ENCODE measurements at places on chromosomes 4 and X. TPM values are rescaled to one million over a fixed set of nuclear protein-coding genes. Genes with fewer than 3 reads are reported as not detected.
A peak's percentile ranks its signal among the peaks of the same experiment; 100 is the strongest.

GRCh38 chrX:132743086-132743485 is 215.3 kb downstream of the HS6ST2 start:
- no peaks in the 10 kb centered on the region for H3K27me3 ChIP-seq
- H3K27ac ChIP-seq: no peak overlapping the region
- H3K36me3 ChIP-seq: no peaks in the 10 kb centered on the region
- DNase-seq: peak; percentile 17
- H3K4me3 ChIP-seq: no peak overlapping the region
- no peaks in the 10 kb centered on the region for H3K4me1 ChIP-seq

SAGE1 gene
- not detected for total RNA-seq

DNA sequence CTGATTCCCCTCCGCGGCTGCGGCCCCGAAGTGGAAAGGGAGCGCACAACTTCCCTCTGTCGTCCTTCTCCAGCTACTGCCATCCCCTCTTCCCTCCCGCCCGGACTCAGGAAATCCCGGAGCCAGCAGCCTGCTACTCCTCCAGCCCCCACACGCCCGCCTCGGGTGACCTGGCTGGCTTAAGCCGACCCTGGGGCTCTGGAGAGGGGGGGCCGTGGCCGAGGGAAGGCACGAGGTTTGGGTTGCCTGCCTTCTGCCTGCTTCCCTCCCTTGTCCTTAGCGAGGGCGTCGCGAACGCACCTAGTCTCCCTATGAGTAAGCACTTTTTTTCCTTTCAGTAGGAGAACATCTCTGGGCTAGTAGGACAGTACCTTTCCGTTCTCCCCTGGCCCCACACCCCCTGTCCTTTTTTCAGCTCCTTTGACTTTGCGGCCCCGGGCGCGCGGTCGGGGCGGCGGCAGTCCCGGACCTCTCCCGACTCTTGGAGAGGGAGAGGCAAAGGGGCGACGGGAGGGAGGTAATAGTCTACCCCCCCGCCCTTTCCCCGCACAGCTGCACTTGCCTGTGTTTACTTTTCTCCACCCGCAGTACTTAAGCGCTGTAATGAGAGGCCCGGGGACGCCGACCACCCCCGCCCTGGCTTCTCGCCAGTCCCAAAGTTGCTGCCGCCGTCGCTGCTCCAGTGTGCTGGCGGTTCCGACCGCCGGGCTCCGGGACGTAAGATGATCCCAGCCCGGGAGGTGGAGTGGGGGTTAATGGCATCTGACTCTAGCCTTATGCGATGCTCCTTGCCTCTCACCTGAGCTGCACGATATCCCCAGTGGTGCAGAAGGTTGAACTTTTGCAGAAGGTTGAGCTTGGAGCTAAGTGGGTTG is 868 bp downstream of the PLS3 start:
- peak overlapping the region; percentile 100 for H3K4me3 ChIP-seq
- DNase-seq: peak; percentile 89
- peak overlapping the region; percentile 99 for H3K27ac ChIP-seq
- peaks cover 18% of the 10 kb centered on the region for H3K36me3 ChIP-seq
- no peaks in the 10 kb centered on the region for H3K27me3 ChIP-seq
- H3K4me1 ChIP-seq: peaks cover 54% of the 10 kb centered on the region

PDGFC gene
- 25.4 TPM for total RNA-seq

DNA sequence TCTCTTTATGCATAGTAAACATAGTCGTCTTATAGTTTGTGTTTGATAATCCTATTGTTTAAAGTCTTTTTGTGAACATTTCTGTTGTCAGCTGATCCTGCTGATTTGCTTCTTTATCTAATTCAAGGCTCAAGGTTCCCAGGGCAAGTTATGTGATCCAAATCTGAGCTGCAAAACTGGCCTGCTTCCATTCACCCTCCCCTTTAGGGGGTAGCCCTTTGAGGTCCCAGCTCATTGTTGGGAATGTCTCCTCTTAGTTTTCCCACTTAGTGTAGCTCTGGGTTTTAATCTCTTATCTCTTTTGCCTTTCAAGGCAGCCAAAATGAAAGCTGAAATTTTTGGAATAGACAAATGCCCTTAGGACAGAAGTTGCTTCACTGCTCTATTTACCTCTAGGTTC is 40.2 kb upstream of the MAGED1 start:
- no peaks in the 10 kb centered on the region for H3K27me3 ChIP-seq
- no peak overlapping the region for H3K4me3 ChIP-seq
- H3K4me1 ChIP-seq: peaks cover 7% of the 10 kb centered on the region
- no peak for DNase-seq

- no peak overlapping the region for H3K4me3 ChIP-seq
- peaks cover 35% of the 10 kb centered on the region for H3K4me1 ChIP-seq
- peaks cover 2% of the 10 kb centered on the region for H3K27me3 ChIP-seq
- no peak overlapping the region for H3K27ac ChIP-seq
Measured at GRCh38 chrX:133493366-133493765, 78.1 kb upstream of the GPC4 start.

- no peak for DNase-seq
- H3K27me3 ChIP-seq: peaks cover 8% of the 10 kb centered on the region
- no peak overlapping the region for H3K4me3 ChIP-seq
- peaks cover 24% of the 10 kb centered on the region for H3K4me1 ChIP-seq
- peak overlapping the region; percentile 57 for H3K27ac ChIP-seq
- H3K36me3 ChIP-seq: no peaks in the 10 kb centered on the region
Measured at GRCh38 chr4:153159728-153160221, 44.5 kb upstream of the TRIM2 start.

SMIM31 gene
- not detected for total RNA-seq

- no peak for DNase-seq
- no peaks in the 10 kb centered on the region for H3K36me3 ChIP-seq
- no peaks in the 10 kb centered on the region for H3K4me1 ChIP-seq
- H3K4me3 ChIP-seq: no peak overlapping the region
- no peak overlapping the region for H3K27ac ChIP-seq
Measured at GRCh38 chr4:184588893-184589292, 60.4 kb downstream of the CASP3 start.

GRCh38 chr4:153798901-153799693 is 10.2 kb upstream of the SFRP2 start:
- H3K4me1 ChIP-seq: peaks cover 12% of the 10 kb centered on the region
- no peak for DNase-seq
- no peaks in the 10 kb centered on the region for H3K36me3 ChIP-seq
- peaks cover 62% of the 10 kb centered on the region for H3K27me3 ChIP-seq
- no peak overlapping the region for H3K27ac ChIP-seq
- H3K4me3 ChIP-seq: no peak overlapping the region

ODAPH gene
- not detected for total RNA-seq

CPZ gene
- total RNA-seq: 10.7 TPM

DNA sequence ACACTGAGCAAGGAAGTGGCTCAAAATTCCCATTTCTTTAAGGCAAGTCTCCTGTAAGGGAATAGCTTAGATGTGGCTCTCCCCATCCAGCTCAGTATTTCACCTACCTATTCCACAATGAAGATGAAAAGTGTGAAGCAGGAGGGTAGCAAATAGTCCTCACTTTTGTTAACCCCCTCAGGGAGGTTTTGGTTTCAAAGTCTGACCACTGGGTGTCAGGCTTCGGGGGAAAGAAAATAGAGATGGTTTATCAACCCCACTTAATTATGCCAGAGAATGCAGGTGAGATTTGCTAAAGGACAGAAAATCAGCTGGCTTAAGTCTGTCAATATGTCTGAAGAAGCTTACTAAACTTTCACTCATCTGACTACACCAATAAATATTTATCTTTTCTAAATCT is 69.5 kb downstream of the DHX15 start:
- peaks cover 13% of the 10 kb centered on the region for H3K36me3 ChIP-seq
- H3K4me1 ChIP-seq: peaks cover 10% of the 10 kb centered on the region
- no peak overlapping the region for H3K4me3 ChIP-seq
- H3K27ac ChIP-seq: no peak overlapping the region
- no peak for DNase-seq
